ENCODE measurements at places on chromosomes 1 and 21. TPM values are rescaled to one million over a fixed set of nuclear protein-coding genes. Genes with fewer than 3 reads are reported as not detected.

KLF18 gene
- polyA plus RNA-seq, result not detected

RNF186 gene
- polyA plus RNA-seq, result 2.0 TPM

TFF3 gene
- 696 TPM for polyA plus RNA-seq

CFAP107 gene
- polyA plus RNA-seq, result not detected

IL12RB2 gene
- polyA plus RNA-seq, result not detected

RNU1-1 gene
- not detected for polyA plus RNA-seq

DNA sequence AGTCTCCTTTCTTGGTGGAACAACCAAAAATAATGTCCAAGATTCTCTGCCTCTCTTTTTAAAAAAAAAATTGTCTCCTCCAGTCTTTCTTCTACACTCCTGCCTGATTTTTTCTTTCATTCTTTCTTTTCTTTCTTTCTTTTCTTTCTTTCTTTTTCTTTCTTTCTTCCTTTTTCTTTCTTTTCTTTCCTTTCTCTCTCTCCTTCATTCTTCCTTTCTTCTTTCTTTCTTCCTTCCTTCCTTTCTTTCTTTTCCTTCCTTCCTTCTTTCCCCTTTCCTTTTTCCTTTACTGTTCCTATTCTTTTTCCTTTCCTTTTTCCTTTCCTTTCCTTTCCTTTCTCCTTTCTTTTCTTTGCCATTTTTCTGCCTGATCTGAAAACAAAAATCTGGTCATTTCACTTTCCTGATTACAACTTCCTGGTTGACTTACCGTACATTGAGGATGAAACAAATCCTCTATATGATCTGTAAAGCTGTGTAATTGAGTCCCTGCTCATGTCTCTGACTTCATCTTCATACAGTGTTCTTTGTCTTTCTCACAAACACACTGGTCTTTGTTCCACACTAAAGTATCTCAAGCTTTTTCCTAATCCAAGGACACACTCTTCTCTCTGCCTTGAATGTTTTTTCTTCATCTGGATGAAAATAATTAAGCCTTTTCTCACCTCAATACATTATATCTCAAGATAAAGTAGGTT is 6.1 kb upstream of the KRTAP23-1 start:
- no peaks in the 10 kb centered on the region for H3K36me3 ChIP-seq
- H3K4me3 ChIP-seq, result no peak overlapping the region
- no peak overlapping the region for H3K27ac ChIP-seq
- no peak for DNase-seq
- no peaks in the 10 kb centered on the region for H3K4me1 ChIP-seq
- H3K27me3 ChIP-seq, result no peaks in the 10 kb centered on the region

GRCh38 chr21:14306126-14306907 is 76.6 kb downstream of the HSPA13 start:
- no peak overlapping the region for H3K27ac ChIP-seq
- no peaks in the 10 kb centered on the region for H3K4me1 ChIP-seq
- DNase-seq, result no peak
- H3K4me3 ChIP-seq, result no peak overlapping the region
- no peaks in the 10 kb centered on the region for H3K36me3 ChIP-seq

- no peak overlapping the region for H3K27ac ChIP-seq
- no peaks in the 10 kb centered on the region for H3K36me3 ChIP-seq
- no peaks in the 10 kb centered on the region for H3K4me1 ChIP-seq
- no peak for DNase-seq
These were observed 8.5 kb upstream of the NID1 start for GRCh38 chr1:236073307-236073897.

DNA sequence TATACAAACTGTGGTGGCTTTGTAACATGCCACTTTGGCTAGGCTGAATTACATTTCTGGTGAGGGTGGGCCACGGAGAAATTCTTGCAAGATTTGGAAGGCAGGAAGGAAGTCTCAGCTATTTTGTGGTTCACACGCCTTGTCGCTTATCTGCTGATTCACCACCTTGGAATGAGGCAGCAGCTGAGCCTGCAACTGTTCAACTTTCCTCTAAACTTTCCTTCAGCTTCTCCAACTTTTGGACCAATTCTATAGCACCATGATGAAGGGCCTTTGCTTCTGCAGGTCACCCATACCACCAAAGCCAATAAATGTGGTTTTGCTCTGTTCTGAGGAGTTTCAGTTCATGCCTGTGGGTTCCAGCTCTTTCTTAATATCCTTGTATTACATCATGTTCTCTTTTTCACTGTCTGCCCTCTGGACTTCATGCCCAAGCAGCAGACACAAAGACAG is 337.6 kb upstream of the SNX7 start:
- no peak overlapping the region for H3K4me3 ChIP-seq
- peak overlapping the region; percentile 35 for H3K27ac ChIP-seq
- peak; percentile 46 for DNase-seq
- peaks cover 15% of the 10 kb centered on the region for H3K4me1 ChIP-seq
